ENCODE measurements at places on chromosomes 6 and 20. TPM values are rescaled to one million over a fixed set of nuclear protein-coding genes. Genes with fewer than 3 reads are reported as not detected.

Gene WFDC2
- 0.15 TPM for total RNA-seq

Gene PGK2
- total RNA-seq = not detected

Gene ECHDC1
- 31.3 TPM for total RNA-seq

Gene SOBP
- total RNA-seq = 0.60 TPM

Gene BCLAF1
- 60.1 TPM for total RNA-seq

Data from A549 treated with AZD2906 at 1 μM for 4 hours (cell line).